G401 (cell line): ENCODE measurements at places on chromosomes 4 and X. TPM values are rescaled to one million over a fixed set of nuclear protein-coding genes. Genes with fewer than 3 reads are reported as not detected.

- no peak for DNase-seq
Measured at GRCh38 chr4:70080205-70080604, 30.0 kb downstream of the HTN1 start.

- no peak for DNase-seq
Measured at GRCh38 chrX:47864300-47864699, 27.6 kb downstream of the ZNF81 start.

DNA sequence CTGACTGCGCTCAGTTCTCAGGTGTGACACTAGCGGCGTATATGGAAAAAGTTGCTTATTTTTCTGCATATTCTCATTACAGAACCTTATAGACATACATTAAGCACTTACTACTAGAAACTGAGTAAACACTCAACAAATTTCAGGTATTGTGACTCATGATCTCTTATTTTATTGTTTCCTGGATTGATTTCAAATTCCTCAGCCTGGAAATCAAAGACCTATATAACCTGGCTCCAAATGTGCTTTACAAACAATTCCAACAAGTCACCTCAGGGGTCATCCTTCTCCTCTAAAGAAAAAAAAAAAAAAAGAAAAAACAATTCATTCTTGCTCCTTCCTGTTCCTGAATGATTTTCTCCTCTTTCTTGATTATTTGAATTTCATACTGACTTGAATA, 152.3 kb downstream of the ADAM29 start:
- DNase-seq: no peak

GRCh38 chrX:105461016-105461415, 240.5 kb upstream of the TEX13A start:
- DNase-seq: no peak

DNA sequence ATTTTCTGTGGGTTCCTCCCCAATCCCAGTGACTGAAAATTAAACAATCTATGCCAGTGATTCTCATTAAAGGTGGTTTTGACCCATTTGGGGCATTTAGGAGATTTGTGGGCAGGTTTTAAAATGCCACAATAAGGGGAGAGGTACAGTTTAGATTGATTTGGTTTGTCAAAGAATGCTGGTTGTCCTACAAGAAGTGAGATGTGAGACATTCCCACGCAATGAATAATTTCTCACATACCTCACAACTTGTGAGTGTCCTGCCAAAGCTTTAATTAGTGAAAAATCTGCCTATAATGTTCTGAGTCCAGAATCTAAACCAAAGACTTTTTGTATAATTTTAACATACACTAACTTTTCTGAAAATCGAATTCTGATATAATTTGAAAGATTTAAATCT, 199.4 kb downstream of the MAPK10 start:
- DNase-seq: no peak

DNA sequence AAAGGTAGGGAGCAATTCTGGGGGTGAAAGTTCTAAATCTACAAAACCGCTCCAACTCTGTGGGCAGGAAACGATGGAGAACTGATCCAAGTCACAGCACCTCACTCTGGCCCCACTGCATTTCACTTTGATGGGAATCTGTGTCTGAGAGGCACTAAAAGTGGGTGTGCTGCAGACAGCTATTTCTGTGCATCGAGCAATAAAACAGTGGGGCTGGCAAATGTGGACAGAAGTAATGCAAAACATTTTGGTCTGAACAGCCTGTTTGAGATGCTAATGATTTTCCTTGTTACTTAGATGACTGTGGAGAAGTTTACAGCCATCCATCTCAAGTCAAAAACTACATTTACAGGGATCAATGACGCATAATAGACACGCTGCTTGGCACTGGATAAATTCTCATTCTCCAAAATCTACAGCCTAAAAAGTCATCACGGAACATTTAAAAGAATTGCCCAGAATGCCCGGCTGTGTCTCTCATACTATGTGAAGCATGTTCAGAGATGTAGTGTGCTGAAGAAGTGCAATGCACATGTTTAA, 1671.6 kb upstream of the TENM3 start:
- DNase-seq: no peak

DNA sequence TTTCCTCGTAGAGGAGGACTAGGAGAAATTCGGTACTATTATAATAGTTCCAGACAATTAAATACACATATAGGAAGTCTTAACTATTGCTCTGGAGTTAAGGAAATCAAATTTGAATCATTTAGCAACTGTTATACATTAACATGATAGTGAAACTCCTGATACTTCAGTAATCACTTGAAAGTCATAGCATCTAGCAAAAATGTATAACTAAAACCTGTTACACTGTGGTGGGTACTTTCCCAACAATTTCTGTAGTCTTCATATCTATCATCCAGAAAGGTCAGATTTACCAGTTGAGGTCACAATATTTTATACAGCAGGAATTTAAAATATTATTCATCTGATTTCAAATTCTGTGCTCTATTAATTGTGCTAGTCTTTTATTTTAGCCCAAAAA, 669.6 kb upstream of the PCDH10 start:
- no peak for DNase-seq

GRCh38 chr4:187685247-187685646, 310.3 kb upstream of the ZFP42 start:
- DNase-seq: no peak

DNA sequence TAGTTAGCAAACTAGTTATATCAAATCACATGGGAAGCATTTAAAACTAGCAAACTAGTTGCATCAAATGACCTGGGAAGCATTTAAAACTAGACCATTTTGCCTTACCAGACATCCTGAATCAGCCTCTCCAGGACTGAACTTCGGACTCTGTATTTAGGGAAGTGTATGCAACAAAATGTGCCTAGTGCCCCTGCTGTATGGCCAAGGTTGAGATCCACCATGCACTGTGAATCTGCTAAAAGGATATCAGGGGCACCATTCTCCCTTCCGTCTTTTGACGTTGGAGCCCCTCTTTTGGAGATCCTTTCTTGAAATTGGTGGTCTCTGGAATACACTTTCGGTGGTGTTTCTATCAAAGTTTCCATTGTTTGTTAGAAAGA, 49.5 kb downstream of the CCNI start:
- DNase-seq: no peak

- DNase-seq: no peak
Measured at GRCh38 chrX:109347632-109348031, 134.3 kb downstream of the GUCY2F start.

- no peak for DNase-seq
Measured at GRCh38 chr4:128355305-128355704, 67.7 kb upstream of the PGRMC2 start.

- no peak for DNase-seq
Measured at GRCh38 chrX:42803320-42803719, 25.4 kb upstream of the PPP1R2C start.

DNA sequence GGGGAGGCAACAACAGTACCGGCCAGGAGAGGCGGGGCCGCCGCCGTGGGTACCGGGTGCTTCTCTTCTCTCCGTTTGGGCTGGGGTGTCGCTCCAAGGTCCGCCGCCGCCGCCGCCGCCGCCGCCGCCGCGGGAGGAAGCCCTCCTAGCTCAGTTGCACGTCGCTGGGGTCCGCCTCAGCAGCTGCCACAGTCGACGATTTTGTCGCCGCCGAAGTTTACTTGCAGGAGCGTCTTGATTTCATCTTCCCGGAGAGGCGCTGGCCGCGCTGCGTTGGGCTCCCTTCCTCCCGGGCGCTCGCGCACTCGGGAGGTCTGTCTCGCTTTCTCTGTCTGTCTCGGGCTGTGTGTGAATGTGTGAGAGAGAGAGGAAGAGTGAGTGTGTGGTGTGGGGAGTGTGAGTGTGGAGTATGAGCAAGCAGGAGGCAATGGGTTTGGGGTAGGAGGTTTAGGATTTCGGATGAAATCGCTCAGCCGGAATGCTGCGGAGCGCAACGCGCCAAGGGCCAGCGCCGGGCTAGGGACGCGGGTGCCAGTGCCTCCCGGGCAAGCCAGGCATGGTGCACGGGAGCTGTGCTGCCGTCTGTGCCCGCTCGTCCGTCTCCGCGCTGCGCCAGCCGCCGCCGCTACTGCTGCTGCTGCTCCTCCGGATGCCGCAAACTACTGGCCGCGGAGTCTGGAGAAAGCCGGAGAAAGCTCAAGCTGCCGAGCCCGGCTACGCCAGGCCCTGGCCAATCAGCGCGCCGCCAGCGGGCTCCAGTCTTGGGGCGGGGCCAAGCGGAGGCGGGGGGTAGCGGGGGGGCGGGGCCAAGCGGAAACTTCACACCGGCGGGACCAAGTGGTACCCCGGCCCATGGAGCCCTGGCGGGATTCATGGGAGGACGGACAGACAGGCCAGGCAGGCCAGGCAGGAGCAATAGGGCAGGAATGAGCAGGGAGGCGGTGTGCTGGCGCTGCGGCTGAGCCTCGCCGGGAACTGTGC, at the start of gene PCDH19:
TSS of gene PCDH19 (minus strand) at position 664 of the 981 bp plus-strand sequence. CDS start 1,676 bp downstream, outside the sequence.
- DNase-seq: no peak

DNA sequence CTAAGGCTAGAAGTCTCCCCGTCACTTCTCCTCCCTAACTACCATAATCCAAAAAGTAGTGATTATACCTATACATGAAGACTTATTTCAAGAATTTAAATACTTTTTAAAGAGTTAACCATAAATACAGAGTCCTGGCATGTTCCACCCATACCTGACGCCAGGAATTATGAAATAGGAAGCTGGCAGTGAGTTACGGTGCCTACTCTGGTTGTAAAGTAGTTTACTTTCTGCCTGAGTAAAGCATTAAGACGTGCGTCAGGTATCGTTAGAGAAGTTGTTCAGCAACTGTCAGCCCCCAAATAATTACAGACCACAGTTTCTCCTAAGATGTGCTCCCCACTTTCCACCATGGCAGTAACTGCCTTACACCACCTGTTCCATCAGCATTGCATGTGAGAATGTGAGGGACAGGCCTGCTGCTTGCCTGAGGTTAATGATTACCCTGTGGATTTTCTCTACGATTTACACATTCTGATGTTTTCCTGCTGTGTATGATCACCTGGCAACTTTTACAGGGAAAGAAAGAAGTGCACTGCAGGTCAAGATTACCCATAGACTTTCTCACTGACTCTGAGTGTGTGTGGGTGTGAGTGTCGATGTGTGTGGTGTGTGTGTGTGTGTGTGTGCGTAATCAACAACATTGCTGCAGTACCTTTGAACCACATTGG, 92.3 kb upstream of the SLC7A11 start:
- no peak for DNase-seq

The RLIM gene
- total RNA-seq: 20.9 and 28.9 TPM in 2 replicates

The TMPRSS11F gene
- total RNA-seq: not detected in 2 replicates

The PRR32 gene
- total RNA-seq: not detected in 2 replicates

The PSAPL1 gene
- total RNA-seq: not detected in 2 replicates

The CSAG3 gene
- total RNA-seq: not detected in 2 replicates

The WDR17 gene
- 1.5 and 2.8 TPM in 2 replicates for total RNA-seq
